ENCODE measurements at places on chromosomes 7 and 10.

DNA sequence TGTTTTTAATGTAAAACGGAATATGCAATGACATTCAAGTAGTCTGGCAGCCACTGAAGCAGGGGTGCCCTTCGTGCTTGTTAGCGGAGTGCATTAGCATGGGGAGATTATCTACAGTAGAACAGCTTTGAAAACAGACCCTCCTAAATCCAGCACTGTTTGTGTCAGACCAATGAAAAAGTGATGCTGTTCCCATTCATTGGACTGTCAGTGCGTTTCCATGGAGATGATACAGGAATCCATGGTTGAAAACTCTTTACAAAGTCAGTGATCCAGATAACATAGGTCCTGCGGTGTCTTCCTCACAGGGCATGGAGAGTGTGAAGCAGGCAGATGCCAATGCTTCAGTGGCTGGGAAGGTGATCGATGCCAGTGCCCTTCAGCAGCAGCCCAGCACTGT is 73.6 kb downstream of the ITGB8 start:
- no peak for ATAC-seq

DNA sequence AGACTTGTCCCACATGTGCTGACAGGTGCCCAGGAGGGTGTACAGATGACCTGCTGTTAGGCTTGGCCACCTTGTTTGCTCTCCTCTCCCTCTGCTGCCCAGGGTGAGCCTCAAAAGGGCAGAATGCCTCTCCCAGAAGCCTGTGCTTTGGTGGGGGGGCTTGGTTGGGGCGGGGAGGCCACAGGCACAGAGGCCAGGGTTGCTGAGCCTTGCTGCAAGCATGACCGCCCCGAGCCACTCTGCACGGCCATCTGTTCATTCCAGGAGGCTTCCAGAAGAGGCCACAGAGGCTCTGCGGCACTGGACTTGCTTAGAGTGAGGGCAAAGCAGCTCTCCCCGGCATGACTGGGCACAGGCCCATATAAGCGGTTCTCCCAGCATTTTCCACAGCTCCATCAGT is 190.8 kb downstream of the GLRX3 start:
- ATAC-seq, result no peak

GRCh38 chr10:114532226-114532625 is 125.8 kb downstream of the ABLIM1 start:
- ATAC-seq, result no peak

GRCh38 chr7:28246921-28247461 is 66.4 kb upstream of the JAZF1 start:
- ATAC-seq, result no peak

GRCh38 chr7:133344275-133344674 is 91.4 kb downstream of the EXOC4 start:
- no peak for ATAC-seq

GRCh38 chr7:27435461-27435860 is 192.9 kb downstream of the EVX1 start:
- ATAC-seq, result no peak

GRCh38 chr10:22475651-22476600 is 130.6 kb downstream of the SPAG6 start:
- ATAC-seq, result no peak

GRCh38 chr7:51209426-51209825 is 107.2 kb downstream of the COBL start:
- no peak for ATAC-seq

DNA sequence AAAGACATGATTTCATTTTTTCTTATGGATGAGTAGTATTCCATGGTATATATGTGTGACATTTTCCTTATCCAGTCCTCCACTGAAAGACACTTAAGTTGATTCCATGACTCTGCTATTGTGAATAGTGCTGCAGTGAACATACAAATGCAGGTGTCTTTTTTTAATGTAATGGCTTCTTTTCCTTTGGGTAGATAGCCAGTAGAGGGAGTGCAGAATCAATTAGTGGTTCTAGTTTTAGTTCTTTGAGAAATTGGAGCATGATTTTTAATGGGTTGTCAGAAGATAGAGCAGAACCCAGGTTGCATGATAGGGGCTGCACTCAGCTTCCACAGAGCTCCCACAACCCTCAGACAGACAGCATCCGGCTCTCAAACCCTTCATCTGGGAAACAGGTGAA is 152.9 kb upstream of the PLXDC2 start:
- ATAC-seq, result no peak

DNA sequence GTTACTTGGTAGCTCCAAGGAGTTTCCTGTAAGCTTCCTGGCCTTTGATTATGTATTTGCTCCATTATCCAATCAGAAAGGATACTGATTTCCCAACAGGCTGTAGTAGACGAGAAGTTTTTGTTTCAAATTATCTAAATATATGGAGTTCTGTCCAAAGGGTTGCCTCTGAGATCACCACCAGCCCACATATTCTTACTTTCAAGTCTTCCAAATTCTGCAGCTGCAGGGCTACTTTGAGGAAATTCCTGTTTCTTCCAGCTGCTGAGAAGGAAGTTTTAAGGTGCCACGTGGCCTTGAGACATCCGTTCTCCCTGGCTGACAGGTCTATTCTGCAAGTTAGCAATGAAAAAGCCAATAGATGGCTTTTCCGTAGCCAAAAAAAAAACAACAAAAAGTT is 286.0 kb downstream of the TWIST1 start:
- no peak for ATAC-seq

DNA sequence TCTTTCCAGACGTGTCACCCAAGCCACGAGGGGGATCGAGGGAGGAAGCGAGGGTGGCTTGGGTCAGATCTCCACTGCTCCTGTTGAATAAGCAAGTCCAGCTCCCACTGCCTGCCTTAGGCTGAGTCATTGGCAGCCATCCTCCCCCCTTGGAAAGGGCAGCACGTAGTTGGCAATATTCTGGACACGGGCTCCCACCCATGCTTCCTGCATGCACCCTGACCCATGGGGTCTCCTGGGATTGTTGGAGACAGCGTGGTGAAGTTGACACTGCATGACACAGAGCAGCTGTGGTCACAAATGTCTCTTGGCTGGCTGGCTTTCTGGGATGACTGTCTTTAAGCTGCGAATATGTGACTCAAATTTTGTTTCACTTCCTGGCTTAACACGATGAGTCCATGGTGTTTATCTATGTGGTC is 11.2 kb downstream of the BTBD16 start:
- ATAC-seq, result no peak

GRCh38 chr10:109593682-109594081 is 329.6 kb downstream of the XPNPEP1 start:
- no peak for ATAC-seq

GRCh38 chr10:86944471-86944870 is 12.9 kb downstream of the MMRN2 start:
- ATAC-seq, result no peak

DNA sequence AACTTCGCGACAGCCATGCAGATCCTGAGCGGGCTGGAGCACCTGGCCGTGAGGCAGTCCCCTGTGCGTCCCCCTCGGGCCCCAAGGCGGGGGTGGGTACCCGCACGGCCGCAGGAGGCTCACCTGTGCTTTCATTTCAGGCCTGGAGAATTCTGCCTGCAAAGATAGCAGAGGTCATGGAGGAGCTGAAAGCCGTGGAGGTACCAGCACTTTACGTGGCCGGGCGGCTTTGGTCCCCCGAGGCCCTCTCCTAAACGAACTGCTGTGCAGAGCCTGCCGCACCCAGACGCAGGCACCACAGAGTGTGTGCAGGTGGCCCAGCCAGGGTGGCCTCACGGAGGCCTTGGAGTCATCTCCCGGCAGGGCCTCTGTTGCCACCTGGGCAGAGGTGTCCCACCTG is 11.1 kb upstream of the UTF1 start:
- ATAC-seq, result no peak

- no peak for ATAC-seq
Observed at GRCh38 chr7:36496576-36496975, 106.9 kb downstream of the ANLN start.

DNA sequence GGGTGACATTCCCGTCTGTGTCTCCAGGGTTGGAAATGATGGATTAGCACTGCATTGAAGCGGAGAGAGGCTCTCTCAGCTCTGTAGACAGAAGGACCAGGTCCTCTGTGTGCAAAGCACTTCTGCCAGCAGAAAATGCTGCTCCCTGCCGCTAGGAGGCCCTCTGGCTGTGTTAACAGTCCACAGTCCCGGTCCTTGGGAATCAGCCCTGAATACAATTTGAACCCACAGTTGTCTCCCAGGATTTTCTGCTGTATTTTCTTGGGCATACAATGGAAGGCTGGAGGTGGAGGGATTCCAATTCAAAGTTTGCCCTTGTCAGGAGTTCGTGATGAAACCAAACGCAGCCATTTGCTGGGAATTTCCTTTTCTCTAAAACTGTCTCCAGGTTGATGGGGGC is 205.2 kb downstream of the GLRX3 start:
- ATAC-seq, result no peak

DNA sequence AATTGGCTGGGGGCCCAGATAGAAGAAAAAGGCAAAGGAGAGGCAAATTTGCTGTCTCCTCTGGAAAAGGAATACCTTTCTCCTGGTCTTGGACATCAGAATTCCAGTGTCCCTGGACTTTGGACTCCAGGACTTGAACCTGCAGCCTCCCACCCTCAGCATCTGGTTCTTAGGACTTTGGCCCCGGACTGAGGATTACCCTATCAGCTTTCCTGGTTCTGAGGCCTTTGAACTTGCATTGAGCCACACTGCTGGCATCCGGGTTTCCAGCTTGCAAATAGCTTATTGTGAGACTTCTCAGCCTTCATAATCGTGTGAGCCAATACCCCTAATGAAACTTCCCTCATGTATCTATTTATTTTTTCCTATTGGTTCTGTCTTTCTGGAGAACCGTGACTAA is 68.3 kb downstream of the DNAH11 start:
- no peak for ATAC-seq

- ATAC-seq, result no peak
Observed at GRCh38 chr7:17404006-17404405, 105.6 kb downstream of the AHR start.

- no peak for ATAC-seq
Observed at GRCh38 chr7:115211171-115211570, 289.3 kb downstream of the MDFIC start.

- no peak for ATAC-seq
Observed at GRCh38 chr7:21944616-21945453, 864 bp downstream of the CDCA7L start.

DNA sequence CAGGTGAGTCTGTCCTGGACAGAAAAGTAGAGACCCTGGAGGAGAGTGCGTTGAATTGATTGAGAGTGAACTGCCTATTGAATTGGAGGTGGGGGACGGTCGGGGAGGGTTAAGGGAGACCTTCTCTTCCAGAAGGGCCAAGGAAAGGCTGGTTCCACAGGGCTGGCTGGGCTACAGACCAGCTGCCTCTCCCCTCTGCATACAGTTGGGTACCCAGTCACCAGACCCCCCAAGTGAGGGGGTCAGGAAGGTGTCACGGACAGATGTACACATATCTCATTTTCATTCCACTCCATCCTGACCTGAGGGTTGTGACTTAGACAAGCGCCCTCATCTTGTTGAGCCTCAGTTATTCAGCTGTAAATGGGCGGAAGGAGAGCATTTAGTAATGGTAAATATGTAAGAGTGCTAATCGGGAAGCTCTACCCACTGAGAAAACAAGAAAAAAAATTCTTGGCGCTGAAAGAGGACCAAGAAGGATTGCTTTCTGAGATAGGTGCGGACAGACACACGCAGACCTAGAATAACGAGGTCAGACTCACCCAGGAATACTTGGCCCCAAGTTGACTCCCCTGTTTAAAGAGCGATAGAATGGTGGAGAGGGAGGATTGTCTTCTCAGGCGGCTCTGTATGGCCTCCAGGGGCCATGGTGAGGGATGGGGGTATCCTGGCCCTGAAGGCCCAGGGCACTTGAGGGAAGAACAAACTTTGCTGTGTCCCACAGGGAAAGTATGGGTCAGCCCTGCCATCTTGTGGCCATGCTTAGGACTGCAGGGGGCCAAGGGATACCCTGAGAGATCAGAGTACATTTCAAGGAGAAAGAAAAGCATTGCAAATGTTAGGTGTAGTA is 7.2 kb upstream of the MBL2 start:
- ATAC-seq, result no peak

- no peak for ATAC-seq
Observed at GRCh38 chr10:58693919-58694318, 181.2 kb downstream of the BICC1 start.

DNA sequence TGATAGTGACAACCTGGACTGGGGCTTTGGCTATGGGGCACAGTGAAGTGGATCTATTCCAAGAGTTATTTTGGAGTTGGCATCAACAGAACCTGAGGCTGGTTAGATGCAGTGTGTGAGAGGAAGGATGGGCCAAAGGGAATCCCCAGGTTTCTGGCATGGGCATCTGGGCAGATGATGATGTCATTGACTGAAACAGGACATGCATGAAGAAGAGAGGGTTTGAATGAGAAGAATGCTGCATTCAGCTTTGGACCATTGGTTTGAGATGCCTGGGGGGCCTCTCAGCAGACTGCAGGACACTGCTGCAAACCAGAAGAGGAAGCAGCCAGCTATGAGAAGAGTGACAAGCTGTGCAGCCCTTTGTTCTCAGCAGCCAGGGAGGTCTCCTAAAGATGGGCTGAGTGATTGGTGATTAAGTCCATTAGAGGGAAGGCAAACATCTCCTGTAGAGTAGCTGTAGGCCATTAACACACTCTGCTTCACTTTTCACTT is 23.1 kb upstream of the PIK3CG start:
- ATAC-seq, result no peak

- ATAC-seq, result no peak
Observed at GRCh38 chr10:124283949-124284250, 134.8 kb downstream of the OAT start.

DNA sequence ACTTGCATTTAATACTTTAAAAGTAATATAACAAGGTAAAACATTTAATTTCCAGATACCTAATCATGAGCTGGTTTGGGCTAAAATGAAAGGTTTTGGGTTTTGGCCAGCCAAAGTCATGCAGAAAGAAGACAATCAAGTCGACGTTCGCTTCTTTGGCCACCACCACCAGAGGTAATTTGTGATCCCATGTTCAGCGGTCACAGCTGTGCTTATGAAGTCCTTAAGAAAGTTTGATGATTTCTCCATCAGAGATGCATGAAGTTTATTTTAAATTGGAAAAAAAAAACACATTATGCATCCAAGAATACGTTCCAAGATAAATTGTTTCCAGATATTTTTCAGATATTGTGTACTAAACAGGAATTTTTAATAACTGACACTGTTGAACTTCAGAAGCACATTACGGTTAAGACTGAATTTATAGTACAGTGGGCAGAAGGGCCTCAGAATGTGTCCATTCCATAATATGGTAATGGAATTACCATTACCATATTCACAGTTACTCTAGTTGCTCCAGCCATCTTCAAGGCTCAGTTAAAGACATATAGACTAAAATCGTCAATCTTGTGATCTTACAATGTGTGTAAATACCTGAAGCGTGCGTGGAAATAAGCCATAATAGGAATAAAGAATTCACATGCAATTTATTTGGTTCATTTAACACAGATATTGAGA is 106.8 kb downstream of the ZMYND11 start:
- ATAC-seq, result no peak

GRCh38 chr10:26509307-26509706 is 71.2 kb downstream of the APBB1IP start:
- no peak for ATAC-seq

GRCh38 chr7:101494602-101495329 is 132.1 kb downstream of the COL26A1 start:
- no peak for ATAC-seq

GRCh38 chr7:18647582-18647981 is 152.0 kb downstream of the HDAC9 start:
- no peak for ATAC-seq

Data from gastroesophageal sphincter (tissue), 4 donors.